ENCODE measurements at places on chromosomes 11 and 22. TPM values are rescaled to one million over a fixed set of nuclear protein-coding genes. Genes with fewer than 3 reads are reported as not detected.

- DNase-seq = no peak
These were observed 6.1 kb upstream of the CD82 start for GRCh38 chr11:44559207-44559939.

DNA sequence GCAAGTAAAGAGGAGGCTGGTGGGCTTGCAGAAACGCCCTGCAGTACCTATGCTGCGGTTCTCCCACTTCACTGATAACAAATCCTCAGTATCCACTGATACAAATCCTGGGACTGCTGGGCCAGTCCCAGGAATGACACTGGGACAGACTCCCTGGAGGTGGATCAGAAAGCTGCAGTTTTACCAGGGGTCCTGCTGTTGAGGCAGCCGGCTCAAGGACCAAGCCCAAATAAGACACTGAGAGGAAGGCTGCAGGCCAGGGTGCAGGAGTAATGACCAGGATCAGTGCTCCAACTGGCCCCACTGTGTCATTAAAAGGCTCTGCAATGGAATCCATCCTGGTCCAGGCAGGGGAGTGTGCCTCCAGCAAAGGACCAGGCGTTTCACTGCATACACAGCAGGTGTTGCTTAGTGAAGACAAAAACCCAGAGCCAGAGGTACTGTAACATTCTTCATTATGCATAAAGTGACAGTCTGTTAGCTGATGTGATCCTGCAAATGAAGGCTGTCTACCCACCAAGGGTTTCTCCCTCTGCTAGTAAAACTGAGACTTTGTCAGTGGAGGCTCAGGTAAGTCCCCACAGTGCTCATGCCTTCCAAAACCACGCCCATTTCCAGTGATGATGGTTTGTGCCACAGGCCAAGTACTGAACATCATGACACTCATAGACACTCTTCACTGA is 1.4 kb upstream of the C22orf39 start:
- DNase-seq = no peak

GRCh38 chr11:133947321-133947756 is 9.4 kb downstream of the IGSF9B start:
- DNase-seq = no peak

GRCh38 chr11:44548032-44548695 is 17.3 kb upstream of the CD82 start:
- DNase-seq = no peak

GRCh38 chr11:73205661-73206343 is 12.3 kb upstream of the P2RY2 start:
- no peak for DNase-seq

DNA sequence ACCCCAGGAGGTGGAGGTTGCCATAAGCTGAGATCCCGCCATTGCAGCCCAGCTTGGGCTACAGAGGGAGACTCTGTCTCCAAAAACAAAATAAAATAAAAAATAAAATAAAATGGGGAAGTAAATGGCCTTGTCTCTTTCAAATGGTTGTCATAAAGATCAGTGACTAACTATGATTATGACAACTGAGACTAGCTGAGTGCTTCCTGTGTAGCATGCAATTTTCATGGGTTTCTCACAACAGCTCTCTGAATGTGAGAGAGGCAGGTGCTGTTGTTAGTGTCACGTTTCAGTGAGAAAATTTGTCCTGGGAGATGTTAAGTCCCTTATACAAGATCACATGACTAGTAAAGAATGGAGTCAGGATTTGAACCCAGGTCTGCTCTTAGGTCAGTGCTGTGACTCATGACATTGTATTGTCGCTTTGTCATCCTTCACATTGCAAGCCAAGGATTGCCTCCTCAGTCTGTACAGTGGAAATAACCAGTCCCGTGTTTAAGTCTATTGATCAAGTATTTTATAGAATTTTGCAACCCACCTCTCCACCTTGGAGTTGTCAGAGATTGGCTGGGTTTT is 163.3 kb upstream of the CCDC90B start:
- DNase-seq = no peak

DNA sequence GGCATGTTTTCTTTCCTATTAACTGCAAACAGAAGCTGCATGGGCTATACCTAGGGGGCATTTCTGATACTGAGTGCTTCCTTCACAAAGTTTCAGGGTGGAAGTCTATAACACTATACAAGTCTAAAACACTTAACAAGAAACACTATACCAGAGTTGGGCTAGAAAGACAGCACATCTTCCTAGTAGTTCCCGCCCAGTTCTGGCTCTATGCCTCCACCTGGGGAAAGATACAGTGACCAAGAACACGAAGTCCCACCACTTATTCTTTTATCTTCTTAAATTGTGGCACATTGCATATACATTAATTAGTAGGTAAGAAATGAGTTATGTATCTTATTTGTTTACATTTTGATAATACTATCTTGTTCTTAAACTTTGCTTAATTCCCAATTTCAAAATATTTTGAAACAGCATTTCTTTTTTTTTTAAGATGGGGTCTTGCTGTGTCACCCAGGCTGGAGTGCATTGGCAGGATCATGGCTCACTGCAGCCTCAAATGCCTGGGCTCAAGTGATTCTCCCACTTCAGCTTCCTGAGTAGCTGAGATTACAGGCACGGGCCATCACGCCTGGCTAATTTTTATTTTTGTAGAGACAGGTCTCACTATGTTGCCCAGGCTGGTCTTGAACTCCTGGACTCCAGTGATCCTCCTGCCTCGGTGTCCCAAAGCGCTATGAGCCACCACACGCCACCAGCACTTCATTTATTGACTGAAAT is 18.2 kb upstream of the NDUFC2 start:
- no peak for DNase-seq

DNA sequence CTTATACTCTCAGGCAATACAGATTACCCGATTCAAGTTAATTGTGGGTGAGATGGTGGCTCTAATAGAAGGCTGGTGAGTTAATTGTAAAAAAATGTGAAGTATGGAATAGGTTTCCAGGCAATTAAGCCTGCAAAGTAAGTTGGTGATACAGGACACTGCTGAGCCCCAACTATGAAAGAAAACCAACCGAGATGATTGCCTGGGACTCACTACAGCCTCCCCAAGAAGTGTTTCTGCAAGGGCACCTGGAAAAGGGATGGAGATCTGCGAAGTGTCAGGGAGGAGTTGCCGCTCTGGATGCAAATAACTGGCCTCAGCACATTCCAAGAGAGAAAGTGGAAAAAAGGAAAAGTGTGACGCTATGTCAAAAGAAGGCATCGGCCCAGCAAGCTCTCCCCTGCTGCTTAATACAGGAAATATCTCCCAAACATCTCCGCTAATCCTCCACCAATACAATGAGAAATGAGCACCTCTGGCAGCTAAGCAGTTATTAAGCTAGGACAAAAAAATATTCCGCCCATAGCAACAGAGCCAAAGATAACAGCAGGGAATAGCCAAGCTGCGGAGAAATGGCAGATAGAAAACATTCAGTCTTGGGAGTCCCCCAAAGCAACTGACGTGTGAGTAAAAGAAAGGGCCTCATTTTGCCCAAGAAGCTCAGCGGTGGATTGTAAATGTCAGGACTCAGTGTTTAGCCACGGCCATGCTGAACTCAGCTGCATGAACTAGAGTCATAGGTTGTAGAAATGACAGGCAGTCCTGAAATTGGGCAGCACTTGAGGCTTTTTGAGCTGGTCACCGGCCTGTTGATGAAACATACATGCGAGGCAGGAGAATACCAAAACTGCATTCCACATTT is 133.7 kb downstream of the SNX19 start:
- DNase-seq = no peak

DNA sequence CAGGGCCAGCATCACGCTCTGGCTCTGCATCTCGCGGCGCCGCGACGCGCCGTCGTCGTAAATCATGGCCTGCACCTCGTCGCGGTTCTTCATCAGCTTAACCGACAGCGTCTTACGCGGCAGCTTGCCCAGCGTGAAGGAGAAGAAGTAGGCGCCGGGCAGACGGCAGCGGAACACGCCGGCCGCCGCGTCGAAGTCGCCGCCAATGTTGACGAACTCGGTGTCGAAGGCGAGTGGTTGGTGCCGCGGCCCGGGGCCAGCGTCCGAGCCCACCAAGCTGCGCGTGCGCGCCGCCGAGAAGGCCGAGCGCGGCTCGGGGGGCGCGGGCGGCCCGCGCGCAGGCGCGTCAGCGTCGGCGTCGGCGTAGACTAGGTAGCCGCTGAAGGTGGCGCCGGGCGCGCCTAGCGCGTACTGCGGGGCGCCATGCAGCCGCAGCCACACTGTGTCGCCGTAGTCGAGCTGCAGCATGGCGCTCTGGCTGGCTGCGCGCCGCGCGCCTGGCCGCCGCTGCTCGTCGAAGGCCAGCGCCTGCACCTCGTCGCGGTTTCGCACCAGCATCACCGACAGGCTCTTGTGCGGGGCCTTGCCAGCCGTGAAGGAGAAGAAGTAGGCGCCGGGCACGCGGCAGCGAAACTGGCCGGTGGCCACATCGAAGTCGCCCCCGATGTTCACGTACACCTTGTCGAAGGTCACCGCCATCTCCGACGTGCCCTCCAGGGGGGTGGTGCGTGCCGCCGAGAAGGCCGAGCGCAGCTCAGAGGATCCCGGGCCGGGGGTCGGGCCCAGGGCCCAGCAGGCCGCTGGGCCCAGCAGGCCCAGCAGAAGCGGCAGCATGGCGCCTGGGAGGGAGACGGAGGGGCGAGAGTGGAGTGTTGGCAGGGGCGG is 3.7 kb downstream of the FAM180B start:
- no peak for DNase-seq

- DNase-seq = no peak
These were observed 176.5 kb downstream of the TENM4 start for GRCh38 chr11:79264284-79264683.

- no peak for DNase-seq
These were observed 10.5 kb upstream of the ALX4 start for GRCh38 chr11:44320289-44320973.

DNA sequence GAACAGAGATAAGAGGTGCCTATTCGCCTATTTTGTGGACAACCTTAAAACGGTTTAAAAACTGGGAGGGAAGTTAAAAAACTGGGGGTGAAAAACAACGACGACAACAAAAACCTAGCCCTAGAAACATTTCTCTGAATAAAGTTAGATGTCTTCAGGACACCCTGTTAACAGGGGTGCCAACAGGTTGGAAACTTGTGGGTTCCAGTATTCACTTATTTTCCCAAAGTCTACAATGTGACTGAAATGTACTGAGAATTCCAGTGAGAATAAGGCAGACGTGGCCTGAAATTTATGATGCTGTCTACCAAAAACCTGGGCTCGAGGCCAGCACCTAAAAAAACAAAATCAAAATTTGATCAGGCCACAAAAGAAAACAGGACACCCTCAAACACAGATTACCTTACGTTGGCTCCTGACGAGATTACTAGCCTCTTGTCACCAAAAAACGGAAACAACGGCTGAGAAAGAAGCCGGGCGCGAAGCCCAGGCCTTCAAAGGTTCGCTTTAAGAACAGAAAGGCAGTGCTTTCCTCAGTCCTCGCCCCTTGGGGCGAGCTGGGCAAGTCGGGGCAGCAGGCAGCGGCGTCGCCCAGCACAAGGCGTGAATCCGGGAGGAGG is 906 bp downstream of the CCDC90B start:
- DNase-seq = no peak

DNA sequence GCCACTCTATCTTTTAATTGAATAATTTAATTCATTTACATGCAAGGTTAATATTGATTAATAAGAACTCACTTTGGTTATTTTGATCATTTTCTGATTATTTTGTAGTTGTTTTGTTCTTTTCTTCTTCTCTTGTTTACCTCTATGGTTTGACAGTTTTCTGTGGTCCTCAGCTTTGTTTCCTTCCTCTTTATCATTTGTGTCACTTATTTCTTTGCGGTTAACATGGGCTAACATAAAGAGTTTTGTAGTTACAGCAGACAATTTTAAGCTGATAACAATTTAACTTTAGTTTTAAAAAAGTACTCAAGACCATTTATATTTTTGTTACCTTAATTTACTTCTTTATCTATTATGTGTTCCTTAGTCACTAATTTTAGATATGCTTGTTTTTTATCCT is 1032.8 kb upstream of the RAG2 start:
- no peak for DNase-seq

DNA sequence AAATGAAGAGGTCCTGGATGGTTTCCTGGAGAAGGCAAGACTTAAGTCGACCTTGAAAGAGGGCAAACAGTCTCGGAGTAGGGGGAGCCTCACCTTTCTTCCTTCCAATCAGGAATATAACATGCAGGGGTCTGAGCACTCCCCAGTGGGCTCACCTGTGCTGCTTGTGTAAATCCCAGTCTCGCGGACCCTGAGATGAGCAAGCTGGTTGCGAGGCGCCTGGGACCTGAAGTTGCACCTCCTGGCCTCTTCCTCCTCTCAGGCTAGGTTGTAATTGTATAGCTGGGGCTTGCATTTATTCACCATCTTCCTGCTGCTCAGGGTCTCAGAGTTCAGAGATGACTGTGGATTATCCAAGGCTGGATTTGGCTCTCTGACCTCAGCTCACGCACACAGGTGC is 7.5 kb upstream of the WBP2NL start:
- DNase-seq = no peak

- no peak for DNase-seq
These were observed 25.4 kb downstream of the TP53AIP1 start for GRCh38 chr11:128917144-128917724.

- DNase-seq = no peak
These were observed 77.6 kb downstream of the ENTHD1 start for GRCh38 chr22:39815932-39816331.

DNA sequence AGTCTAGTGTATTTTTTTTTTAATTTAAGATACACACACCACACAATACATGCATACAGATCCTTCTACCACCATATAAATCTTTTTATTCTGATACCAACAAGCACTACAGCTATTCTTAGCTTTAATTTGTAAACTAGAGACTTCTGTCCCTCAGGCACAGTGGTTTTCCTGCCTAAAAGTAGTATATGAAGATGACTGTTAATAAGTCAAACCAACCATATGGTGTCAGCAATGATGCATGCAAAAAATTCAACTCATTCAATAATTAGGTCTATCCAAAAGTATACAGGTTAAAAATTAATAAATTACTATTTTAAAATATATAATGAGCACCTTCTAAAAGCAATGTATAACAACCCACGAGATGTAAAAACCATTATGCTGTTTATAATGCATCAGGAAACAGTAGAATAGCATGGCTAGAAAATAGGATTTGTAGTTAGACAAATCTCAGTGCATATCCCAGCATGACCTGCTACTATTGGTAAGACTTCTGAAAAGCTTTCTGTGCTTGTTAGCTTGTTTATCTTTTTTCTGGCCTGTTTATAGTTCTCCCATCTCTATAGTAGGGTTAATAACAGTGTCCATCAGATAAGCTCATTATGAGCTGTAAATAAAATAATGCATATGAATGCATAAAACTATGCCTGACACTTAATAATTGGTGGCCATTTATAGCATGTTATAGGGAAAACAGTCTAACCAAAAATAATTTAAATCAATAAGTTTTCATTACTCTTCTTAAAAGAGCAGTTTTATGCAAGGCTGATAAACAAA is 10.2 kb downstream of the RAB38 start:
- no peak for DNase-seq

- DNase-seq = peak; percentile 78
These were observed 21.3 kb downstream of the LAYN start for GRCh38 chr11:111561791-111562325.

ESAM gene
- total RNA-seq = not detected

GLYAT gene
- total RNA-seq = not detected

ANO1 gene
- total RNA-seq = 0.72 TPM

GAS2 gene
- 1.8 TPM for total RNA-seq

AMPD3 gene
- 0.75 TPM for total RNA-seq

MAPK8IP2 gene
- not detected for total RNA-seq

CCND1 gene
- 579 TPM for total RNA-seq

C1QTNF4 gene
- 0.39 TPM for total RNA-seq

PKNOX2 gene
- not detected for total RNA-seq

OR51G1 gene
- not detected for total RNA-seq

C11orf16 gene
- not detected for total RNA-seq

TKFC gene
- 28.5 TPM for total RNA-seq
